ENCODE measurements at places on chromosomes 5 and 9.

DNA sequence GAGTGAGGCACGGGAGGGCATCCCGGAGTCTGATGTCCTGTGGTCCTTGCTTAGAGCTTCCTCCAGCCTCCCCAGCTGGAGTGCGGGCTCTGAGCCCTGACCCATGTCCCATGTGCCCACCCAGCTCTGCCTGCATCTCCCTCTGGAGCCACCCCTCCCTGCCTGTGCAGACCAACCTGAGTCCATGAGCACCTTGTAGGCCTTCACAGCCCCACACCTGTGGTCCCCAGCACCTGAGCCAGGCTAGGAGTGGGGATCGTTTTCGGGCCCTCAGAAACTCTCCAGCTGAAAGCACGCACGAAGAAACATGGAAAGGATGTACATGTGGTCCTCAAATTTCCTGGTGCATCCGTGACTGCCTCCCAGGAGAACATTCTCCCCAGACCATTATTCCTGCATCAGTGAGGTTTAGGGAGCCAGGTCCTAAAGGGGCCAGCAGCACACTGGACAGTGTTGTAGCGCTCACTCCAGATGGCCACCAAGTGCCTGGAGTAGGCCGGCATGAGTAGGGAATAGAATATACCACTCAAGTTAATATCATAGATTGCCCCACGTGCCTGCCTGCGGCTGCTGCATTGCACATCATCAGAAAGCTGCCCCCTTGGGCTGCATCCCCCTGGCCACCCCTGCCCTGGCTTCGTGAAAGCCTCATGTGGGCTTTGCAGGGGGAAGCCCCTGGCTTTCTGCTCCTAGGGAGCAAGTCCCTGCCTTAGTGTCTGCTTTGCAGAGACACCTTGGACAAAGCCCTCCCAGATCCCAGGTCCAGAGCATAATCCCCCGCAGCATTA lies 80.6 kb downstream of the WNK2 start:
- no peak for DNase-seq

- no peak for DNase-seq
Measured at GRCh38 chr5:58786035-58786434, 203.2 kb downstream of the RAB3C start.

DNA sequence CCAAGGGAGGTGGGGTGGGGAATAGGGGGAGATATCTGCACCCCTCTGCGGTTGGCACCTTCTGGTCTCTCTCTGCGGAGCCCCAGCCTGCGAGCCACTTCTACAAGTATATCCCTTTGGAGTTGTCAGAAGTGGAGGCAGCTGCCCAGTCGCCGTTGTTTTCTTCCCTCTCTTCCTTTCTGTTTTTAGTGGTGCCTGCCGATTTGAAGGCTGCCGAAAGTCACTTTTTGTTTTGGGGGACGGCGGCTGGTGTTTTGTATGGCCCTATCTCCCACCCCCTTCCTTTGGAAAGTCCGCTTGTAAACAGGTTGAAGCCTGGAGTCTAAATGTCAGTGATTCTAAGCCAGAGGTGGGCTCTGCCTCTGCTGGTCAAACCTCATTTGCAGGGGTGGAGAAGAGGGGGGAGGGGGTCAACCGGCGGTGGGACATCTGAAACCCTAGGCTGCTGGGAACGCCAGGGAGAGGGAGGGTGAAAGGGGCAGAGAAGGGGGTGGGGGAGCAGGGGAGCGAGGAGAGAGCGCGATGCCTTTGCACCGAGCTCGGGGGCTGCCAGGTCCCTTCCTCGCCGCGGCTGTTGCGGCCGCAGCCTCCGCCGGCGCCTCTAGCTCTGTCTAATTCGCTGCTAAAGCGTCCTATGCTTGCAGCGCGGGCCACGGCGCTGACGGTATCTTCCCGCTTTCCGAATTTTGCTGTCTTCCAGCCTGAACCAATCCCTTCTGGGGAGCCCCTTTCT lies at the start of gene FGF10:
FGF10 (minus strand) TSS at position 331 of the 733 bp plus-strand sequence. CDS start 738 bp downstream, outside the sequence.
- DNase-seq, result no peak

DNA sequence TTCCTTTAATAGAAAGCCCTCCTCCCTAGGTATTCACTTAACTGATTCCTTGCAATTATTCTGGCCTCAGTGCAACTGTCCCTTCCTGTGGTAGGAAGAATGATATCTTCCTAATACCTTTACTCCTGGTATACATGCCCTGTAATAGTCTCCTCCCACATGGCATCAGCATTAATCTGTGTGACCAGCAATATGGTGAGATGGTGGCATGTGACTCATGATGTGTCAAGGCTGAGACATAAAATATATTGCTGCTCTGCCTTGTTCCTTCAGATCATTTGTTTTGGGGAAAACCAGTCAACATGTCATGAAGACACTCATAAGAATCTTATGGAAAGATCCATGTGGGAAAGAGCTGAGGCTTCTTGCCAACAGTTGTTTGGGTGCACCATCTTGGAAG lies 149.1 kb upstream of the TRPM3 start:
- no peak for DNase-seq

GRCh38 chr9:80134487-80134886 lies 562.7 kb downstream of the TLE4 start:
- no peak for DNase-seq

DNA sequence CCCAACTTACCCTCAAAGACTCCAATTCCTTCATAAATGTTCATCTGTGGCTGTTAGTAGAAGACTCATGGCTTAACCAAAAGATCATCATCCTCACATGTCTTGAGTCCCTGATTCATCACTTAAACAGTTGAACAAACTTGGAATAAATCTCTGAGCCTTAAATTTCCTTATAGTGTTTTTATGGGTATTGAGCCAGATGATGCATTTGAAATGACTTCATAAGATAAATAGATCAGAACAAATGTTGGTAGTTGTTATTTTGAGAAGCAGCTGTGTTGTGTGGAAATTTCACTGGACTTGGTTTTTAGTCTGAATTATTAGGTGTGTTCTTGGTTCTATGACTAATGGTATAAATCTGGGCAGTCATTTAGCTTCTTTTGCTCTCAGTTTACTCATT lies 236.2 kb downstream of the NNT start:
- DNase-seq, result no peak

DNA sequence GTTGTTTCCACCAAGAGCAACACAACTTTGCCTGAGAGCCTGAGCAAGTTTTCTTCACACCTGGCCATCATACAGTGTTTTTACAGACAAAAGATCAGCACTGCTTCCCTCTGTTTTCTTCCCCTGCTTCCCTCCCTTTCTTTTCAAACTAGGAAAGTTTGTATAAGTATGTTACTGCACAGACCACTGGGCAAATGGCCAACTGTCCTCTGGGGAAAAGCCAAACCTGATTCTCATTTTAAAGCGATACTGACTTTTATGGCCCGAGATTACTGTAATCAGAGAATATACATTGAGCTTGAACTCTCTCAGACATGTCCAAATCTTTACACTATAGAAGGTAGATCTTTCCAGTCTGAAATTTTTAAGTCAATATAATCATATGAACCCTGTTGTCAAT lies 415.0 kb downstream of the NFIB start:
- DNase-seq, result no peak

- DNase-seq, result no peak
Measured at GRCh38 chr5:72296256-72296655, 23.8 kb downstream of the MRPS27 start.

GRCh38 chr9:70502690-70503089 lies 88.2 kb upstream of the KLF9 start:
- no peak for DNase-seq
